ENCODE measurements at places on chromosomes 4 and X. TPM values are rescaled to one million over a fixed set of nuclear protein-coding genes. Genes with fewer than 3 reads are reported as not detected.

The CYLC1 gene
- not detected for total RNA-seq

The AWAT2 gene
- not detected for total RNA-seq

GRCh38 chrX:16851827-16852226 is 18.3 kb downstream of the RBBP7 start:
- H3K4me1 ChIP-seq = no peaks in the 10 kb centered on the region
- DNase-seq = no peak
- H3K27ac ChIP-seq = no peak overlapping the region
- no peaks in the 10 kb centered on the region for H3K27me3 ChIP-seq
- peaks cover 92% of the 10 kb centered on the region for H3K36me3 ChIP-seq
- H3K4me3 ChIP-seq = no peak overlapping the region

The CXorf49 gene
- total RNA-seq = not detected

The SLC9B1 gene
- not detected for total RNA-seq

DNA sequence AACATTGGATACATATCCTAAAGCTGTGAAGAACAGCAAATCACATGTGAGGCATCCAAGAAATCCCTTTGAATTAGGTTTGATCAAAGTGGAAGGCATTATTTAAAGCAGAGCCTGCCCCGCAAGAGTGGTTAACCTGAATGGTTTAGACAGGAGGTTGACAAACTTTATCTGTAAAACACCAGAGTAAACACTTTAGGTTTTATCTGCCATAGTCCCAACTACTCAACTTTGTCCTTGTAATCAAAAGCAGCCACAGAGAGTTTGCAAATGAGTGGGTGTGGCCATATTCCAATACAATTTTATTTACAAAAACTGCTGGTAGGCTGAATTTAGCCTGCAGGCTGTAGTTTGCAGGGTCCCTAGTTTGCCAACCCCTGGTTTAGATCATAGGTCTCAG is 25.2 kb upstream of the FGFBP2 start:
- H3K4me1 ChIP-seq = no peaks in the 10 kb centered on the region
- peaks cover 7% of the 10 kb centered on the region for H3K36me3 ChIP-seq
- H3K27ac ChIP-seq = no peak overlapping the region
- no peak for DNase-seq

DNA sequence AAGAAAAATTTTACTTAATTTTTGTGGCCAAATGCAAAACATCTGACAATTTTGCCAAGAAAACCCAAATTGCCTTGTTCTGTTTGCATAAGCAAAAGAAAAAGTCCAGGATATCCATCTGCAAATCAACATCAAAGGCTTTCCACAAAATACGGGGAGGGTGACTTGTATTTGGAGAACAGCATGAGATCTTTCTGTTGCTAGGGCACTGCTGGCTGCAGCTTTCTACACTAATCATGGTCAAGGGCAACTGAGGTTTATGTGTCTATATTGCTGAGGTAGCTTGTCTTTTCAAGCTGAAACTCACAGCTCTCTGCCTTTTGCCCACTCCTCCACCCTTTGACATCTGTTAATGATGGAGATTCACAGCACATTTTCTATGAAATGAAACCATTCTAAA is 389.1 kb downstream of the NKX6-1 start:
- no peak for DNase-seq
- no peaks in the 10 kb centered on the region for H3K27me3 ChIP-seq
- H3K36me3 ChIP-seq = no peaks in the 10 kb centered on the region
- H3K4me3 ChIP-seq = no peak overlapping the region
- no peak overlapping the region for H3K27ac ChIP-seq

- H3K36me3 ChIP-seq = no peaks in the 10 kb centered on the region
- H3K27me3 ChIP-seq = no peaks in the 10 kb centered on the region
- no peaks in the 10 kb centered on the region for H3K4me1 ChIP-seq
- H3K4me3 ChIP-seq = no peak overlapping the region
Observed at GRCh38 chr4:10982305-10982704, 297.7 kb upstream of the CLNK start.

The F11 gene
- 0.16 TPM for total RNA-seq

The LNX1 gene
- total RNA-seq = 4.6 TPM

The FAM184B gene
- not detected for total RNA-seq

DNA sequence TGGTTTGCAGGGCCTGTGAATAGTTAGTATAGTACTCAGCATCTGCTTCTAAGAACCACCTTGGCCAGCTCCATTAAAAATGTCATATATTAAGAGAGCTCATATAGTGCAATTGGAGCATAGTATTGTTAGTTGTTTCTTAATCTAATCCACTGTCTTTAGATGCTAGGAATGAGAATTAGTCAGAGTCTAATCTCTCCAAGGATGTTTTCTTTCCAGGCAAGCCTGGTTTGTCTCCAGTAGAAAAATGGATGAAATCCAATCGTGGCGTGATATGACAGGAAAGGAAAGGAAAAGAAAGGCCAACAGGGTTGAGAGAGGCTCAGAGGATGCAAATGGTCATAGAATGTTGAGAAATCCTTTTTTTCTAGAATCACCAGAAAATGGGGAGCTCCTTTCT is 15.0 kb upstream of the TMEM164 start:
- no peak overlapping the region for H3K4me3 ChIP-seq
- DNase-seq = peak; percentile 7
- H3K27me3 ChIP-seq = no peaks in the 10 kb centered on the region

DNA sequence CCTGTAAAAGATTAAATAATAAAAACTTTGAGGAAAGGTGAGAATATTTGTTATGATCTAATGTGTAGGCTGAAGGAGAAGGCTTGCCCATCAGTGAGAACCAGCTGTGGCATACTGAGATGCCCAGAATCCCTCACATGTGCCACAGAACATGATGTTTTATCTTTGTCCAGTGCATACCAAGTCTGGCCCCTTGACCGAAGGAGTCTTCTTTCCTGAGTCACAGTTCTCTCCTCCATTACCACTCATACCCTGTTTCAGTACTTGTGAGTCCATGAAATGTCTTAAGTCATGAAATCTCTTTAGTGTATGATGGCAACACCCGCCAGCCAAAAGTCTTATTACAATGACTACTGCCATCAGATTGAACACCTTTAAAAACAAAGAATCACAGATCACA is 42.7 kb downstream of the PPARGC1A start:
- no peak overlapping the region for H3K27ac ChIP-seq
- no peaks in the 10 kb centered on the region for H3K4me1 ChIP-seq
- H3K27me3 ChIP-seq = no peaks in the 10 kb centered on the region
- no peak for DNase-seq
- H3K4me3 ChIP-seq = no peak overlapping the region
- H3K36me3 ChIP-seq = no peaks in the 10 kb centered on the region

GRCh38 chr4:183499389-183499788 is 5.5 kb upstream of the ING2 start:
- no peak overlapping the region for H3K4me3 ChIP-seq
- peak; percentile 11 for DNase-seq
- H3K27me3 ChIP-seq = no peaks in the 10 kb centered on the region
- peaks cover 16% of the 10 kb centered on the region for H3K4me1 ChIP-seq

GRCh38 chr4:143411527-143412419 is 75.1 kb downstream of the GAB1 start:
- no peaks in the 10 kb centered on the region for H3K36me3 ChIP-seq
- peak overlapping the region; percentile 20 for H3K27ac ChIP-seq
- H3K27me3 ChIP-seq = no peaks in the 10 kb centered on the region
- DNase-seq = no peak
